NCI-H69 (cell line): ENCODE measurements at places on chromosomes 11 and 22.

GRCh38 chr11:16981651-16982194, 32.5 kb downstream of the PLEKHA7 start:
- peak; percentile 82 for DNase-seq

DNA sequence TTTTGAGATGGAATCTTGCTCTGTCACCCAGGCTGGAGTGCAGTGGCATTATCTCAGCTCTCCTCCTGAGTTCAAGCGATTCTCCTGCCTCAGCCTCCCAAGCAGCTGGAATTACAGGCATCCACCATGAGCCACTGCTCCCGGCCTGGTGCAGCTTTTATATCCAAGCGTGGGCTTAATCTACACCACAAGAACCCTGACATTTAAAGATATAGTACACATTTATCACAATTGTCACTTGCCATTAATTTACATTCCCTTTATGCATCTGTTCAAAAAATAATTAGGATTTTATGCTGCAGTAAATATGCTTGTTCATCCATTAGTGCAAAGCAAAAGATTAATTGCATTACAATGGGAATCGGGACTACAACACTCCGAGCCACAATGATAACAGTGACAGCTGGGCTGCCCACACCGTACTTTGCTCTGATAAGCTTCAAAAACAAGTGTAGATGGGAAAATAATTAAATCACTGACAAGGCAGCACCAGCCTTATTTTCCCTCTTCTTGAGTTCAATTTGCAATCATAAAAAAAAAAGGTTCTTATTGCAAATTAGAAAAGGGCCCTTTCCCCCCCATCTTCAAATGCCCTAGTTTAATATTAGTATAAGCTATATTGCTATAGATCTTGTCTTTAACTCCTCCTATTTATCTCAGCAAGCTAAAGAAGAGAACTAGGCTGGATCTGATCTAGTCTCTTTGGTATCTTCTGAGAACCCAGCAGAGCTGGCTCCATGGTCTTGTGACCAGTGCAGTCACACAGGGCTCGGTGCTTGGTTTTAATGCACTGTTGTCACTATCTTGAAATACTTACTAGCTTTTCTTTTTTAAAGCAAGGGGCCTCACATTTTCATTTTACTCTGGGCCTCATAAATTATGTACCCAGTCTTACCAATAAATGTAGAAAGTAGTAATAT, 206.2 kb upstream of the LRRC4C start:
- DNase-seq, result no peak

DNA sequence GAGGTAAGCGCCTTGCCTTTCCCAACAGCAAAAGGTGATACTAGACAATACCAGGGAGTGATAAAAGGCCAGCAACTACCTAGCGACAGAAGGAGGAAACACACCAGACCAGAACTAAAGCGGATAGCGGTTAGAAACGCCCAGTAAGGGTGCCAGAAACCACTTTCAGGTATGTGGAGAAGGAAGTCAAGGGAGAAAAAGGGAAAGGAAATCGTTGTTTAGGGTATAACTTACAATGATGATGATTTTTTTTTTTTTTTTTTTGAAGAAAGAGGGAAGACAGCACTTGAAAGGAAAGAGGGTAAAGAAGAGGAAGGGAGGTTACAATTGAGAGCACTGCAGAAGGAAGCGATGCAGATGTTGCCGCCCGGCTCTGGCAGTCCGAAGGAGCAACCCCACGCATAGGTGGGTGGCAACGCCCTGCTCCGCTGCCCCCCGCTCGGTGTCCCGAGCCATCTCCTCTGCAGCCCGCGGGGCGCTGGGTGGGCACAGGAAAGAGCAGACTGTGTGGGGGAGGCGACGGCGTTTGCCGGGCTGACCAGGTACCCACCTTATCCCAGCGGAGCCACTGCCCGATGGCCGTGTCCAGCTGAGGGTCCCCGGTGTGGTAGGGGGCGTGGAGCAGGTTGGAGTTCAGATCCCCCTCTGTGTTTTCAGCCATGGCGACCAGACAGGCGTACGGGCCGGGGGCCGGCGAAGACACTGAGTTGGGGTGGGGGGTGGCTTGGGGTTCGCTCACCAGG, 561 bp downstream of the PGM2L1 start:
- peak; percentile 88 for DNase-seq

- DNase-seq, result no peak
These were observed 159.4 kb downstream of the C11orf91 start for GRCh38 chr11:33540946-33541915.

DNA sequence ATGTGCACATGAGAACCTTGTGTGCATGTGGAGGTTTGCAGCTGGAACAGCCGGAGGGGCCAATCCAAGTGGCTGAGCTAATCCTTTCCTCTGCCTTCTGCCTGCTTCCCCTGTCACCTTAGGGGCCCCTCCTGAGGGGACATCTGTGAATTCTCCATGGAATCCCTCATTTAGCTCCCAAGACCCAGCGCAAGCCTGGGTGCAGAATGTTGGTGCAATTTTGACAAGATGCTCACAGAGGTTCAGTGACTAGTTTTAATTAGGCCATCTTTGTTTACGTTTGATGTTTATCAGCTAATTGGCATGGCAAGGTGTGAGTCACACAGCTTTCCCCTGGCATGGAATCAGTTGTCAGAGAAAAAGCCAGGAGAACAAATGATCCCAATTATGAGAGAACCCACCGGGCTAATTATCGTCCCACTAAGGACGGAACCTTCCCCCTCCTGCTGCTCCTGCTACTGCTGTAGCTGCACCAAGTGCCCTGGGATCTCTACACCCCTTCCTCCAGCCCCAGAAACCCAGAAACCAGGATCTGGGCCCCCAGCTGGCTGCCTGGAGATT, 63.6 kb upstream of the PAX6 start:
- DNase-seq, result peak; percentile 91

GRCh38 chr22:17384612-17385330, 15.5 kb downstream of the CECR2 start:
- no peak for DNase-seq

DNA sequence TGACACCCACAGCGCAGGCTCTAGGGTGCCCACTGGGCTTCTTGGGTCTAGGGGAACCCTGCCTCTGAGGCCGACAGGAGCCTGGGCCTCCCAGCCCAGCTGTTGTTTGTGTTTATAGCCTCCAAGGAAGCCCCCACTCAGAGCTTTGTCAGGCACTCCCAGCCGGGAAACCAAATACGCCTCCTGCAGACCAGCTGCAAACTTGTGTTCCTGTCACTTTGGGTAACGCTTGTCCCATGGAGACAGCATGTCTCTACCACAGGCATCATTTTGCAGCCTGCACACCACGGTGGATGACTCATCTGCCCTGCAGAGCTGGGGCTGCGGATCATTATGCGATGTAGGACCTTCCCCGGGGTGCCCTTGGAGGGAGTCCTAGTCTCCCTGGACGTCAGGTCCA, 40.6 kb upstream of the CRYBB3 start:
- peak; percentile 27 for DNase-seq

DNA sequence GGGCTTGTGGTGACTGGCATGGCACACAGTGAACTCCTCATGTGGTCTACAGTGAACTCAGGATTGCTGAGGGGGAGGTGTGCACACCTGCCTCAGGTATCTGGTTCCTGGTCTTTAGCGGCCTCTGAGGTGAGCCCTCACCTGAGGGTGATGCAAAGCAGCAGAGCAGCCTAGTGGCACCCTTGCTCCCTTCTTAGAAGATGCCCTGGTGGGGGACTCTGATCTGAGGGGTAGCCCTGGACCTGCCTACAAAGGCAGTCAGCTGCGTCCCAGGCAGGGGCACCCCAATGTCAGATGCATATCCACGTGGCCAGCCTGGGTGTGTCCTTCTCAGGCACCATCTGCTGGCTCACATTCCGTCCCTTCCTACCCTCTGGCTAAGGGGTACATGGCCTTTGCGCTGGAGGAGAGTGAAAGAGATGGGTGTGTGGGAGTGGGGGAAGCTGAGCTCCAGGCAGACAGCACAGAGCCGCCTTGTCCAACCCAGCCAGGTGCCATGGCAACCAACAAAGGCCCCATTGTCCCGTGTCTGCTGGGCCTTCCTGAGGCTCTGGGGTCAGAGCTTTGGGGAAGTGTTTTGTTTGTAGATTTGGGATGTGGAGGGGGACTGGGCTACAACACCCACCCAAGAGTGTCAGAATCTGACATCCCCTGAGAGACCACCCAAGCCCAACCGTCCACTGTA, 5.8 kb downstream of the PLEKHB1 start:
- peak; percentile 68 for DNase-seq

DNA sequence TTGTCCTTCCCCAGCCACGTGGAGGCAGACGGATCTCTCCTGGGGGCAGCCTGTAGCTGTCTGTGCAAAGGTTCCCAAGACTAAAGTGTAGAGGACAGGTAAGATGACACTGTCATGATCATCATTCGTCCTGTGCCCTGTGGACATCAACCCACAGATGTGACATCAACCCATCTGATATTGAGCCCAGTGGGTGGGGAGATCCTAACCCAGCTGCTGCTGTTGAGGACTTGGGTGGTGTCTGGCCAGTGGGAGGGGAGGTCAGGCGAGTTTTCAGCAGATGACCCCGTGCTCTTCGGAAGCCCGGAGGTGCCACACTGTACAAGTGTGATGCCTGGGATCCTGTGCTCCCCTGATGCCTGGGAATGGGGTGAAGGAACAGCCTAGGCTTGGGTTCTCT, 1.2 kb upstream of the GAL start:
- no peak for DNase-seq

DNA sequence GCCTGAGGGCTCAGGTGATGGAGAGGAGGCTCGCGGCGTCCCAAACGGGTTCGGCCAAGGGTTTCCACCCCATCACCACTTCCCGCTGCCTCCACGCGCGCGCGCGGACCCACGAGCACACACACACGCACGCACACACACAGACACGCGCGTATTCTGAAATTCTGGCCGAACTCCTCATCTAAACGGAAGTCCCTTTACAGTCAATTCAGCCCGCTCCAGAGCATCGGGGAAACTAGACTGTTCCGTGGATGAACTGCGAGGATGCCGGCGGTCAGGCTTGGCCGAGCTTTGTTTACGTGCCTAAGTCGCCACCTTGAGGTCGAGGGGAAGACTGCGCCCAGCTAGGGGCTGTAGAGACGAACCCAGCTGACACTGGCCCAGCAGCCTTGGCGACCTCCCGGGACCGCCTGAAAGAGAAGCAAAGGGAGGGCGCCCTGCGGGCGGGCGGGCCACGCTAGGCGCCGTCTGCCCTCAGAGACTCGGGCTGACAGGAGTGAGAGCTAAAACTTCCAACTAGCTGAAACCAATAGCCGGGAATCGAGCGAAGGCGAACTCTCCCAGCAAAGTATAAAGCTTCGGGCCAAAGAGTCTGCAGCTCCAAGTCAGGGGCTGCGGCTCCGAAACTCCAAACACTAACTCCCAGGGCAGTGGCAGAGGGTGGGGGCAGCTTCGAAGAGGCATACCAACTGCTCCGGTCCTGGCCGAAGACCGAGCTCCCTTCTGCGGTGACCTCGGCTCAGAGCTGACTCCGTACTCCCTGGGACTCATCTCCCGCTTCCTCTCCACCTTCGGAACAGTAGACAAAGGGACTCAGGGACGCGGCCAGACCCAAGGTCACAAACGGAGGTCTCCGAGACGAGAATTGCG, 124.7 kb upstream of the C11orf58 start:
- DNase-seq, result peak; percentile 92

DNA sequence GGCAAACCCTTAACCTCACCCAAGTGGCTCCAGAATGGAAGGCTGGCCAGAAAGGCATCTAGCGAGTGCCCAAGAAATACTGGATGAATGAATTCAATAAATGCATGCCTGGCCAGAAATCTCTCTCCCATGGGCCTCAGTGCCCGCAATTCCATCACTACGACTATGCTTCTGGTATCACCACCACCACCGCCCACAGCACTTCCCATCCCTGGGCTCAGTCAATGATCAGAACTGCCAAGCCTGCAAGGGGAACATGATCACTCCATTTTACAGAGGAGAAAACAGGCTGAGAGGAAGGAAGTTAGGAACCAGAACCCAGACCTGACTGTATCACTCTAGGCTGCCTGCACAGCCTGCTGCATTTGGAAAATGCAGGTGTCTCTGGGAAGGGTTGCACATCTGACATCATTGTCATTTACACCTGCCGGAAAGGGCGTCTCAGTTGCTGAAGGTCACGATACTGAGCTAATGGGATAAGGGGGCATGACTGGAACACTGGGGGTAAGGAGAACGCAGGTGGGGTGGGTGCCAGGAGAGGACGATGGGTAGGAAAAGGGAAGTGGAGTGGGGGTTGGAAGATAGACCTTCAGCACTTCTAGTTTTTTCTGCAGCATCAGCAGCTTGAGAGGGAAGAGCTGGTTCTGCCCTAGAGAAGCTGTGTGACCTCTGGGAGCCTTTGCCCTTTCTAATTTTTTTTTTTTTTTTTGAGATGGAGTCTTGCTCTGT, 3.2 kb downstream of the GPR152 start:
- no peak for DNase-seq

GRCh38 chr11:121618516-121618915, 165.7 kb upstream of the SORL1-AS1 start:
- DNase-seq, result no peak

DNA sequence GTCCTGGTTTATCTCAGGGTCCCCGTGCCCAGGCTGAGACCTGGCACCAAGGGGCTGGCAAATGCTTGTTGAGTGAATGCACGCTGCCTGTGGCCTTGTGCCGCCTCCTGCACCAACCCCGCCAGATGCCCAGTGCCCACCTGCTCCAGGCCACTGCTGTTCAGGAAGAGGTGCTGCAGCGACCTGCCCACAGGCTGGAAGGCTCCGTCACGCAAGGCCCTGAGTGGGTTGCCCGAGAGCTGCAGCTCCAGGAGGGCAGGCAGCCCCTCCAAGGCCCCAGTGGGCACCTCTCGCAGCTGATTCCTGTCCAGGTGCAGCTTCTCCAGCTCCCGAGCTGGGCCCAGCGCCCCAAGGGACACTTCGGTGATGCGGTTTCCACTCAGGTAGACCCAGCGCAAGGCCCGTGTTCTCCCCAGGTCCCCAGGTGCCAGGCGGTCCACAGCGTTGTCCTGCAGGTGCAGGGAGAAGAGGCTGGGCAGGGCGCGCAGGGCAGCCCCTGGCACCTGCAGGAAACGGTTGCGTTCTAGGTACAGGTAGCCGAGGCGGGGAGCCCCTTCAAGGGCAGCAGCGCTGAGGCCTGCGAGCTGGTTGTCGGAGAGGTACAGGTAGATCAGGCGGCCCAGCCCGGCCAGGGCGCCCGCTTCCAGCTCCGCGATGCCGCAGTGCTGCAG, 3.6 kb downstream of the CHADL start:
- DNase-seq, result no peak
